ENCODE measurements at places on chromosomes 2 and 18.

- DNase-seq, result no peak
Observed at GRCh38 chr2:200321780-200322534, 15.5 kb downstream of the SPATS2L start.

DNA sequence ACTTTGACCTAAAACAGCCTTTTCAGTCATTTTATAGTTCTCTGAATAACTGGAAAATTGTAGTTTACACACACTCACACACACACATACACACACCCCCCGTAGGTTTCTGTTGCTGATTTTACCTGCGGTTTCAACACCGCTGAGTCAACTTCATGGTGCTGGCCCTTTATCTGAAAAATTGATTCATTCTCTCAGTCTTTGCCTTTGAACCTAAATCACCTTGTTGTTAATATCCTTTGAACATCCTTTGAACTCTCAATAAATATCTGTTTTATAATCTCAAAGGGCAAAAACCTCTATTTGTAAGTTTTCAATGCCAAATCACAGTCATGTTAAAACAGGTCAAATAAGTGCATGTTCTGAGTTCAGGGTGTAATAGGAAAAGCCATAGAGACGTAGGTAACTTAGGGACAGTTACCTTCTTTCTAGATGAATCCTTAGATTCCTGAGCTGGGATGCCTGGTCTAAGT, 109.0 kb upstream of the BZW1 start:
- DNase-seq, result peak; percentile 60

DNA sequence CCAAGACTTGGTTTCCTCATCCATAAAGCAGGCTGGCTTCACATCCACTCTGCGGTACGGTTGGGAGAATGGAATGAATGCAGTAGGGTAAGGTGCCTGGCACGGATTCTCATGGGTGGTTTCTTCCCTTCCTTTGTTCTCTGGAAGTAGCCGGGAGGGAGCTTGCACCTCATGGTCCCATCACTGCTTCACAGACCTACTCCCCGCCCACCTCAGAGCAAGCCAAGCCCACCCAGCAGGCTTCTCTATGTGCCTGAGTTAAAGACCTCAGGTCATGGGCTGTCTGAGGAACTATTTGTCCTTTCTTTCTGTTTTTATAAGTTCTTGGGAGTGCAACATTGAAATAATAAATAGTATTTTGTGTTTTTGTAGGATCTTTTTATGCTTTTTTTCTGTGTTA, 3.5 kb downstream of the DCDC2C start:
- DNase-seq, result no peak

- DNase-seq, result no peak
Observed at GRCh38 chr2:220767591-220768255, 804.4 kb downstream of the EPHA4 start.

- DNase-seq, result no peak
Observed at GRCh38 chr2:229249536-229249935, 21.6 kb downstream of the PID1 start.

DNA sequence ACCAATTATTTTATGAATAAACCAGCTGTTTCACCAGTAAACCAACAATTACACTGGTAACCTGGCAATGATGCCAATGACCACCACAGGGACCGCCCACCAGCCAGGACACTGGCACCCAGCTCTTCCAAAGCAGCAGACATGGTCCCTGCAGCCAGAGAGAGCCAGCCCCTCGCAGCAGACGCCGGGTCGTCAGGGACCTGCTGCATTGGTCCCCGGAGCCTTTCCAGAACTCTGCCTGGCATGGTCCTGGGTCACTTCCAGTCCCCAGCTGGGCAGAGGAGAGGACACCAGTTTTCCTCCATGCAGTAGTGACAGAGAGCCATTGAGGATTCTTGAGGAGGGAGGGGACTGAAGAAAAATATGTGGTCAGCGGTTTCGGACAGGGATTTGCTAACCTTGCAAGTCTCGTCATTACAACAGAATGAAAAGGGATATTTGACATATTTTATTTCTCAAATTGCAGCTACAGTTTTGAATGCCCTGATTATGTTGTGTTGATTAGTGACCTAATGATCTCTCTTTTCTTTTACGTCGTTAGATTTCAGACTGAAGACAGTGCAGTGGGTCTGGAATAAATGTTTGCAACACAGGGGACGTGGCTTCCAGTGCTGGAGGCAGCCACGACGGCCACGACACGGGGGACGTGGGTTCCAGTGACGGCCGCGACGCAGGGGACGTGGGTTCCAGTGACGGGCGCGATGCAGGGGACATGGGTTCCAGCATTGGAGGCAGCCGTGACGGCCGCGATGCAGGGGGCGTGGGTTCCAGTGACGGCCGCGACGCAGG, 154.5 kb downstream of the TPO start:
- no peak for DNase-seq

- no peak for DNase-seq
Observed at GRCh38 chr18:58190842-58191530, 147.0 kb downstream of the NEDD4L start.

DNA sequence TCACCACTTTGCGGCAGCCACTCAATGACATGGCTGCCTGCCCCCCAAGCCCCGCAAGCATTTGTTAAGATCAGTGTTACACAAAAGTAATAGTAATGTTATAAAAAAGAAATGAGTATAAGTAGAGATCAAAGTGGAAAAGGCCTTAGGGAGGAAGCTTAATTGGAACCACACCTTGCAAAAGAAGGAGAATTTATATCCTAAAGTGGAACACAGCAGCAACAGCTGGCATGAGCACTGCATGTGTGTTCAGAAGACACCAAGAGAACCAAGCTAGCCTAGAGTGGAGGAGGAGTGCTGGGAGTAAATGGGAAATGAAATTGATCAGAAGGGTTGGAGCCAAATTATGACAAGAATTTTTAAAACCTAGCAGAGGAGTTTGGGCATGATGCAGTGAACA, 73.1 kb upstream of the STK17B start:
- no peak for DNase-seq

GRCh38 chr2:43218702-43219382, 7.6 kb downstream of the ZFP36L2 start:
- peak; percentile 92 for DNase-seq

- DNase-seq, result no peak
Observed at GRCh38 chr2:58107803-58108710, 61.5 kb downstream of the VRK2 start.

GRCh38 chr18:23186781-23187180, 51.5 kb downstream of the CABLES1 start:
- DNase-seq, result no peak

DNA sequence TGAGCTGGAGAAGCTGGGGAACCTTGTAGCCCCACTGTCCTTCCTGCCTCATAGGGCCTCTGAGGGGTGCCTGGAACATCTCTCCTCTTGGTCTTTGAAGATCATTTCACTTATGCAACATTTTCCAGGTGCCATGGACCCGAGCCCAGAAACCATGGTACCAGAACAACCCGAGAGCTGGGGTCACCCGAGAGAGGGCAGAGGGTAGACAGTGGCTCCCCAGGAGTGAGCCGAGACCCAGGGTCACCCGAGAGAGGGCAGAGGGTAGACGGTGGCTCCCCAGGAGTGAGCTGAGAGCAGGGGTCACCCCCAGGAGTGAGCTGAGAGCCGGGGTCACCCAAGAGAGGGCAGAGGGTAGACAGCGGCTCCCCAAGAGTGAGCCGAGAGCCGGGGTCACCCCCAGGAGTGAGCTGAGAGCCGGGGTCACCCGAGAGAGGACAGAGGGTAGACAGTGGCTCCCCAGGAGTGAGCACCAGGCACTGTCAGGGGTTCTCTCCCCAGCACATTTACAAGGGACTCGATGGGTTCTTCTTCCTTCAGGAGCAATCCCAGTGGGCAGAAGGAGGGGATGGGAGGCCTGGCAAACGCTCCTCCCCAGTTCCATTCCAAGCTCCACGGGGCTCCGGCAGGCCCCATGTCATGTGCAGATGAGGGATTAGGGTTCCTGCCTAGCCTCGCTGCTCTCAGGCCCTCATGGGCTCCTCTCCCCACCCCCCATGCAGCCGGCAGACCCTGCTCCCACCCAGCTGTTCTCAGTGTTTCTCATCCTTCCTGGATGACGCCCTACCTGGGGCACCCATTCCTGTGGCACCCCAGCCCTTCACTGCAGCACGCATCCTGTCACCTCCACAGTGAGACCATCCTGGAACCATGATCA, 163.5 kb downstream of the RTP5 start:
- no peak for DNase-seq

All from activated naive CD4-positive, alpha-beta T cell treated with anti-CD3 and anti-CD28 coated beads, Interleukin-2, amount 10 ng/mL, durations not matched to agents 7 days and 5 days (primary cell).